ENCODE measurements at places on chromosomes 13 and 19.

GRCh38 chr19:30676990-30677679, 305.0 kb downstream of the ZNF536 start:
- DNase-seq: no peak

- DNase-seq: no peak
These were observed 12.3 kb downstream of the ELSPBP1 start for GRCh38 chr19:48006762-48007161.

DNA sequence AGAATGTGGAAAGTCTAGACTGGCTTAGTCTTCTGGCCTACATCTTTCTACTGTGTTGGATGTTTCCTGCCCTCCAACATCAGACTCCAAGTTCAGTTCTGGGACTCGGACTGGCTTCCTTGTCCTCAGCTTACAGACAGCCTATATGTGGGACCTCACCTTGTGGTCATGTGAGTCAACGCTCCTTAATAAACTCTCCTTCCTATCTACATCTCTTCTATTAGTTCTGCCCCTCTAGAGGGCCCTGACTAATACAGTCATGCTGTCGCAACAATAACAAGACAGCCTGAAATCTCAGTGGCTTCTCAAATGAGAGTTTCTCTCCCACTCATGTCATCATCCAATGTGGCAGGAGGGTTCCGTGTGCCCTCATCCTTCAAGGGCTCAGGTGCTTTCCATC, 347.8 kb downstream of the MZT1 start:
- no peak for DNase-seq

DNA sequence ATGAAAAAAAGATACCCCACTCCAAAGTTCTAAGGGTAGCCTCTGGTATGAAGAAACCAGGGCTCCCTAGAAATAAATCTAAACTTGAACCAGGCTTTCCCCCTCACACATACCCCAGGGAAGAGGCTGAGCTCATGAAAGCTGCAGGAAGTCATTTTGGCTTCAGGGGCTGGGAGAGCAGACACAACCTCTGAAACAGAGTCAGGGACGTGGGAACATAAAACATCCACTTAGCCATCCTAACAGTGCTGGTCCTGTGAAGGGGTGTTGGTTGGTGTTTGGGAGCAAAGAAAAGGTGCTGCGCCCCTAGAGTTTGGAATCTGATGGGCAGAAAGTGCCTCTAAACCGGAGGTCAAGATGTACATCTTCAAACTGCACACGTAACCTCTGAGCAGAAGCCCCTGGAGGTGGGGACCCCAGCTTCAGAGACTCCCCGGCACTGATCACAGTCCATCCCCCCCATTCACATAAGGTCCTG, 15.8 kb downstream of the RAB3D start:
- no peak for DNase-seq

DNA sequence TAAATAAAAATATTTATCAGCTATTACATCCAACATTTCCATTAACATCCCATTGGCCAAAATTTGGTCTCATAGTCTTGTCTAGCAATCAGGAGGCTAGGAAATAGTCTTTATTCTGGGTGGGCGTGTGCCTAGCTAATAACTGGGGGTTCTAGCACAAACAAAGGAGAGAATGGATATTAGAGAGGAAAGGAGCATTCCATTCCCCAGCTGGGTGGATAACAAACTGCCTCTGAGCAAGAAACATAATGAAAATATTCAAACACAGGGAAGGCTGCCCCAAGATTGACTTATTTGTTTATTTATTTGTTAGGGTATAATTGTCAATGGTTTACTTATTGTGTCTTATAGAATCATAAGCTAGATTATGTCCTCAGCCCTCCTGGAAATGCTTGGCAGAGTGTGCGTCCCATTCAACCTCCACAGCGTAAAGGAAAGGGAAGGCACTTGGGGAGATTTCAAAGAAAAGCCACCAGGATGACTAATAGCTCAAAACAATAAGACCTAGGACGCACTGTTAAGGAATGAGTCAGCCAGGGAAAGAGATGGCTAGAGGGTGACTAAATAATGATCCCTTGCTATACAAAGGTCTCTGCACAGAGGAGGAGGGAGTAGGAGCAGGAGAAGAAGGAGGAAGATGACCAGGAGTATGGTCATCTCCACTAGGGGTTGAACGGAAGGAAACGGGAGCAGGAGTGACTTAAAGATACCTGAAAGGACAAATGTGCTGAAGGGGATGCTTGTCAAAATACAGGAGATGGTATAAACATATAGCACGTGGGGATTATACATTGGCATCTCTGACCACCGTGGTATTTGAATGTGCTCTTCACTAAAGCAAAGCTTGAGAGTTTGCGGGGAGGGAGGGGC, 23.5 kb upstream of the USP12 start:
- no peak for DNase-seq

DNA sequence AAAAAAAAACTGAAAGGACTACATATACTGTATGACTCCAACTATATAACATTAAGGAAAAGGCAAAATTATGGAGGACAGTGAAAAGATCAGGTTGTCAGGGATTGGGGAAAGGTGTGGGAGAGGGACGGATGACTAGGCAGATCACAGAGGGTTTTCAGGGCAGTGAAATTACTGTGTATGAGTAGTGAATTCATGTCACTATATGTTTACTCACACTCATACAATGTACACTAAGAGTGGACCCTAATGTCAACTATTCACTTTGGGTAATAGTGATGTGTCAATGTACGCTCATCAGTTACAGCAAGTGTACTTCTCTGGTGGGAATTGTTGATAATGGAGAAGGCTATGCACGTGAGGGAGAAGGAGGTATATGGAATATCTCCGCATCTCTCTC, 144.3 kb downstream of the ITGBL1 start:
- no peak for DNase-seq

DNA sequence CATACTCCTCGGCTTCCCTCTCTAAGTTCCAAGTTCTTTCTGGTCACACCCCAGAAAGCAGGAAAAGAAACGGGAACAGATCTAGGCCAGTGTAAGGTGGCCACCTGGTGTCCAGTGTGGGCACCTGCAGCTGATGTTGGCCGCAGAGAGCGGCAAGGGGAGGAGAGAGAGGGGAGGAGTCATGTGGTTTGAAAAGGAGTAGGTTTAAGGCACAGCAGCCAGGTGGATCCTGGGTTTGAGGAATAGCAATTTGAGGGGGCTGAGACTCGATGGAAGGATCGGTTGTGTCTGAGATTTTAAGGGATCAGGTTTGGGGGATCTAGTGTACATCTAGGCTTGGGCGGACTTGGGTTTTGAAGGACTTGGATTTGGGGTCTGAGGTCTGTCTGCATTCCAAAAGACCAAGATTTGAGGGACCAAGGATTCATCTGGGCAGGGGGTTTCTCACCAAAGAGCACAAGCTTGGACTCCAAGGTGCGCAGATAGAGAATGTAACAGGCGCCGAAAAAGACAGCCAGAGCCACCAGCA, 1.2 kb downstream of the RABAC1 start:
- DNase-seq: peak; percentile 76

- no peak for DNase-seq
These were observed 34.4 kb upstream of the VWA8 start for GRCh38 chr13:41995336-41995735.

- peak; percentile 43 for DNase-seq
These were observed 665 bp downstream of the ZNF497 start for GRCh38 chr19:58361900-58362271.

- no peak for DNase-seq
These were observed 1.4 kb upstream of the ZNF584 start for GRCh38 chr19:58406818-58407657.

GRCh38 chr13:95552208-95552538, 347 bp upstream of the CLDN10 start:
- no peak for DNase-seq

DNA sequence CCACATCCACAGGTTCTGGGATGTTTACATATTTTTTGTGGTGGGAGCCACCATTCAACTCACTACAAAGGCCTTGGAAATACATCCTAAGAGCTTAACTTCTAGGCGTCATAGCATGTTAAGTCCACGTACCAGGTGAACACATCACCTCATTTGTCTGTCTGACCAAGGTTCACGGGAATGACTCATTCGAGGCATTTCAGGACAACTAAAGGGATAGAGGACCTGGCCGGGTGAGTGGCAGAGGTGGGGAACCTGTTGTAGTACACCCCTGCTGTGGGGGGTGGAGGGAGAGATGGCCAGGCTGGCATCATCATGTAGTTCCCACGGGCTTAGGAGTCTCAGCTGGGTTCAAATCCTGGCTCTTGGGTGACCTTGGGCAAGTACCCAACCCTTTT, 51.5 kb downstream of the BICRA start:
- DNase-seq: no peak

DNA sequence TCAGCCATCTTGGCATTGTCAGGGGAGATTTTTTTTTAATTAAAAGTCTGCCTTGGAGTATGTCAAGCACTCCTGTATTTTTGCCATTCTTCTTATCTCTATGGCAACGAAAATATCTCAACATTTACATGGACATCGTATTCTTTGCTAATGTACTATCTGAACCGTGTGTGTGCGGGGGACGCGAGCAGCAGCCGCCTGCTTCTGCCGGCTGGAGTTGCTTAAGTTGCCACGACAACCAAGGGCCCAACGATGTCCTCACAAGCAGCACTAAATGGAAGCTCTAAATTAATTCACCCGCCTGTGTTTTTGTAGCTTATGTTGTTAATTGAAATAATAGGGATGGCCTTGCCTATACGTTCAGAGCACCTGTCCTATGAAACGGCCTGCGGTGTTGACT, 309.5 kb downstream of the TEX29 start:
- peak; percentile 33 for DNase-seq

- DNase-seq: no peak
These were observed 57.9 kb downstream of the GADD45B start for GRCh38 chr19:2533686-2534422.

DNA sequence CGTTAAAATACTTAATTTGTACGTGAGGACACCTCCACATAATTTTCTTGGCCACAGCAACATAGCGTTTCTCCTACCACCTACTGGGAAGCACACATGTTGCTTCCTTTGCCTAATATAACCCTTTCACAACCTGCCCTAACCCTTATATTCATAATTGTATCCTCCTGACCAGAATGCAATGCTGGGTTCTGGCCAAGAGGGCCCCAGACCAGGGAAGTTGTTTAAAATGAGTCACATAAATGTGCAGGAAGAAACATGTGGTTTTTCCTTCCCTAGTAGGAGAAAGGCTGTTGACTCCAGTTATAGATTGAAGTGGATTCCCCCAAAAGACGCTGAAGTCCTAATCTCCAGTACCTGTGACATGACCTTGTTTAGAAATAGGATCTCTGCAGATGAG, 187.3 kb downstream of the NUFIP1 start:
- DNase-seq: no peak

- no peak for DNase-seq
These were observed 2.3 kb upstream of the TPM4 start for GRCh38 chr19:16073988-16074387.

DNA sequence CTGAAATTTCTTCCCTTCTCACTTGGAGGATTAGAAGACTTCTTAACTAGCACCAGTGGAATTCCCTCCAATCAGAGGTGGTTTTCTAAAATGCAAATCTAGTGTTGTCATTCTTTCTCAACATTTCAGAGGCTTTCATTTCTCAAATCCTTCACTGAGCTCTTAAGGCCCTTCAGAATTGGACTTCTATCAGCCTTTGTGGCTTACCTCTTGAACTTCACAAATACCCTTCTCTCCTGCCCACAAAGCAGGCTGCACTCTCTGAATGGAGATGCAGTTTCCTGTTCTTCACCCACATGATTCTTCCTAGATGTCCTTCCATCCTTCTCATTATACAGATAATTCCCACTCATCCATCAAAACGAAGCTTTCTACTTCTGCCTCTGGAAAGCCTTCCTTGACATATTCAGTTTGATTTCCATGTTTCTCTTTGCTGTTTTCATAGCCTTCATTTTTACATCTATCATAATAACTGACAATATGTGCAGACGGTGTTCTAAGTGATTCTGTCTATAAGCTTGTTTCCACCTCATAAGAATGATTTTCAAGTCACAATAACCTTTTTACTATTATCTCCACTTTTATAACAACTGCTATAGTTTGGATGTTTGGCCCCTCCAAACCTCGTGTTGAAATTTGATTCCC, 123.1 kb upstream of the GPR12 start:
- no peak for DNase-seq

GRCh38 chr13:72514146-72514545, 213.3 kb downstream of the MZT1 start:
- no peak for DNase-seq

DNA sequence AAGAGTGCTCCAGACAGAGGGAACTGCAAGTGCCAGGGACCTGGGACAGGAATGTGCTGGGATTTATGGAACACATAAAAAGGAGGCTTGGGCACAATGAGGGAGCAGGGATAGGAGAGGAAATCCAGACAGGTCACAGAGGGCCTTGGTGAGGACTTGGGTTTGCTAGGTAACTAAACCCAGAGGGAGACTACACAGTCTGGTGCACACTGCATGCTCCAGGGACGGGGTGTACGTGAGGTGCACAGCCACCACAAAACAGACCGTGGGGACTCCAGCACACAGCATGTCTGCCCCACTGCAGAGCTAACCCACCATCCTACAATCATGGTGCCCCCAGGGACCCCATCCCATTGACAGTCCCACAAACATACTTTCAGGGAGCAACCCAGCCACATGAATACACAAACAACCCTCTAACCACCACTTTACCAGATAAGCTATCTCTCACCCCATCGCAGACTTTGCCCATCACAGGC, 5.5 kb upstream of the ZFP36 start:
- DNase-seq: no peak

DNA sequence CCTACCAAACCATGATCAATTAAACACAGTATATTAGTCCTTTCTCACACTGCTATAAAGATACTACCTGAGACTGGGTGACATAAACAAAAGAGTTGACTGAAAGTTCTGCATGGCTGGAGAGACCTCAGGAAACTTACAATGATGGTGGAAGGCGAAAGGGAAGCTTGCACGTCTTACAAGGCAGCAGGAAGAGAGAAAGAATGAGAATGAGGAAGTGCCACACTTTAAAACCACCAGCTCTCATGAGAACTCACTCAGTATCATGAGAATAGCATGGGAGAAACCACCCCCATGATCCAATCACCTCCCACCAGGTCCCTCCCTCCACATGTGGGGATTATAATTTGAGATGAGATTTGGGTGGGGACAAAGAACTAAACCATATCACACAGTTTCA, 324.9 kb upstream of the ZNF507 start:
- DNase-seq: no peak

DNA sequence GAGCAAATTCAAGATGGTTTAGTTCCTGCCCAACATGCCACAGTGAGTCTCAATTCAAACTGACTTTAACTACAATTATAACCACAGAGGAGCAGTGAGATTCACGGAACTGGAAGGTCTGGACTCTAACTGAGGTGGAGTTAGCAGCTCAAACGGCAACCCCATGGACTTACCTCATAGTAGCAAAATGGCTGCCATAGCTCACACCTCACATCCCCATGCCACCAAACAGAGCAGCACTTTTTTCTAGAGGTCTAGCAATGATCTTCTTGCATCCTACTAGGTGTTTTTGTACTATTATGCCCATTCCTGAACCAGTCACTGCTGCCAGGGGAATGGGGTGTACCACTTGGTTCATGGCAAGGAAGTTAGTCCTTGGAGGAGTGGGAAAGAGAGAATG, 87.7 kb downstream of the ZNF536 start:
- no peak for DNase-seq
